Memory B cell (primary cell): ENCODE measurements at places on chromosomes 1 and 21.

- no peak for DNase-seq
Measured at GRCh38 chr1:210239349-210240111, 6.9 kb downstream of the SERTAD4 start.

DNA sequence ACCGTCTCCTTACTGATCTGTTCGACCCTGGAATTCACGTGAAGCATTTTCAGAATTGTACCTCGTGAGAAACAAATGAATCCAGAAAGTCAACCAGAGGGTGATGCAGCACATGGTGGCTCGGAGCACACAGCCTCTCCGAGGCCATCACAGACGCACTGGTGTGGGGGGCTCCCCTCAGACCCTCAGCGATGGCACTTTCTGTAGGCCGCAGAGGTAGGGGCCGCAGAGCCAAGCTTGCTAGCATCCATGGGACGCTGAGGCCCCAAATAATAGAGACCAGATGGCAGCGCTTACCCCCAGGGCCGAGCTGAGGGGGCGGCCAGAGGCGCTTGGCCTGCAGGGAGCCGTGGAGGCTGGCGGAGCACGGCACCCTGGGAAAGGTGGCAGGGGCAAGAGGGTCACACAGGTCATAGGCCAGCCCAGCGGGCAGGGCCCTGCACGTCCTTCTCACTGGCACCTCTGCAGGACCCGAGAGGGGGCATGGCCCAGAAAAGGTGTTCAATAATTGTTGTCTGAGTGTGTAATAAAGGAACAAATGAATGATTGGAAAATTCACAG, 28.1 kb upstream of the COL6A2 start:
- no peak for DNase-seq

- no peak for DNase-seq
Measured at GRCh38 chr1:11374748-11375110, 101.7 kb downstream of the UBIAD1 start.

GRCh38 chr1:100440075-100440809, 87.9 kb downstream of the CDC14A start:
- no peak for DNase-seq

GRCh38 chr1:53272349-53272748, 34.0 kb upstream of the MAGOH start:
- no peak for DNase-seq

DNA sequence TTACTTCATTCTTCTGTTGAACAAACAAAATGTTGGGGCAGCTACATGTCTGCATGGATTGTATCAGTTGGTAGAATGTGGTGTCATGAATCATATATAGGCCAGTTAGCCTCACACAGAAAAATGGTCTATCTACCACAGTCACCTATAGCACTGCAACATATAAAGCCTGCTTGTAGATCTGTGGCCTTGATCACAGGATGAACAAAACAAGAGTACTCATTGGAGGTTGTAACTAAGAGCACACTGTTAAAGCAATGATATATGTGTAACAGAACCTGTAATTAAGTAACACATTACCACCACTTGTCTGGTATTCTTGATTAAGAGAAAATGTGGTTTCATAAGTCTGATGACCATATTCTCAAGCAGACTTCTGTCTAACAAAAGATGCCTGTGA, 167.3 kb upstream of the SGIP1 start:
- DNase-seq, result no peak

DNA sequence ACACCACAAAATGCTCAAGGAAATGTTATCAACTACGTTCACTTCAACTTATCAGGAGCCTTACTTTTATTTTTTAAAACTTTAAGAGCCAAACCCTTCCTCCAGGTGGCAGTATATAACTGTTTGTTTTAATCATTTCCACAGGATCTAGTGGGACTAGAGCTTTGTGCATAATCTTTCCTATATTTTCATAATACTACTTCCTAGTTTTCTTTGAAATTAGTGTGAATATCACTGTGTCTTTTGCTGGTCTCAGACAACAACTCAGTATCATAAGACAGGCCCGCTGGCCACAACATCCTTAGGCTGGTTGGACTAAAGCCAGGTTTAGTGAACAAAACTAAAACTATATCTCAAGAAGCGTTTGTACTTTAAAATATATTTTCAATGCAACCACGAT, 145.5 kb downstream of the TIAM1 start:
- DNase-seq, result no peak

GRCh38 chr1:23651069-23651808, 40.4 kb upstream of the RPL11 start:
- DNase-seq, result no peak

DNA sequence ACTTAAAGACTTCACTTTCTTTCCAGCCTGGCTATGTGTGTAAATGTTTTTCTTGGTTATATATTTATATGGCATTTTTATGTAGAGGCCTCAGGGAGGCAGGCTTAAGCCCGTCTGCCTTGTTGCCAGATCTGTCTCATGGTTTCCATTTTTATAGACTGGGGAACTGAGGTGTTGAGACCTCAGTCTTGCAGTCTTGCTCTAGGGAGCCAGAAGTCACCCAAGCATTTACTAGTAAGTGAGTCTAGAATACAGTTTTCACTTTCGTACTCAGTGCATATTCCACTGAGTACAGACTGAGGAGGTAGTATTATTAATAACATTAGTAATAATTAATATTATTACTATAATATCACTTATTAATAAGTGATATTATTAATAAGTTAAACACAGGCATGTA, 161.4 kb downstream of the UCK2 start:
- no peak for DNase-seq

- no peak for DNase-seq
Measured at GRCh38 chr1:192809307-192810252, 741 bp downstream of the RGS2 start.

DNA sequence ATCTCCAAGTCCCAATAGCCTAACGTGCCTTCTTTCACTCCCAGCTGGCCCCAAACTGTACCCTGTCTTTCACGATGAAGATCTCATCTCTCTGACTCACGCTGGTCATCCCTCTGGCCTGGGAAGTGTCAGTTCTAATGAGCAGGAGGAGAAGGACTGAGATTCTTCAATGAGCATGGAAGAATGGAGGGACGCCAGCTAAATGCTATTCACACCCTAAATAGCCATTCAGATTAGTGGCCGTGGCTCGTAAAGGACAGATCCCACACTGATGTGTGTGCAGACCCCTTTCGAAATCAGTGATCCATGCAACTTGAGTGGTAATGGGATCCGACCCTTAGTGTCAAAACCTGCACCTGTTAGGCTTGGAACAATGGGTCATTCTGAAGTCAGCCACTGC, 75.9 kb upstream of the SMYD2 start:
- no peak for DNase-seq

- no peak for DNase-seq
Measured at GRCh38 chr1:91643431-91643830, 142.8 kb downstream of the CDC7 start.

DNA sequence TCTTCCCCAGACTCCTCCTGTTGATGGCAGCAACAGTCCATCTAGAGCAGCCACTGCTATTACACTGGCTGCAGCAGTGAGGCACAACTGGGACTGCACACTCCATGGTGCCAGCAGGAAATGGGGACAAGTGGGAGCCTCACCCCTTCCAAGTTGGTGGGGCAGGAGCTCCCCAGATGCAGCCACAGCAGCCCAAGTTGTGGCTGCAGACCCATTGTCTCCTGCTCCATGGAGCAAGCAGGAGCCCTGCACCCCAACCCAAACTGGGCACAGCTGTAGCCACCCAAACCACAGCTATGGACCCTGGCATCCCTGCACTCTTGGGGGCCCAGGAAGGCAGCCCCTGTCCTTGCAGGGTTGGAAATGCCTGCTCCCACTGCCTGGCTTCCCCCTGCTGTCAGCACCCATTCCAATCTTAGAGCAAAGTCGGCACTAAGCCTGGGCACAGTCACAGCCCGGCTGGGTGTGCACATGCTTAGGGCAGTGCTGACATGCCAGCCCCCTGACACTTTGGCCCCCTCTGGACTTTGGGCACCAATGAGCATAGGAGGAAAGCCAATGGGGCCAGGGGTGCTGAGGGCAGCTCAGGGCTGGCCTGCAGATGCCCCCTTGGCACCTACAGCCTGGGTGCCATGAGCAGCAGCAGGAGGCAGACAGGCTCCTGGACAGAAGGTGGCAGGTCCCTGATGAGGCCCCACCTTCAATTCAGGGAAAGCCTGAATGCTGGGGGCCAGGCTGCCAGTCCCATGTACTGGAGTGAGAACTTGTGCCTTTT, 44.0 kb downstream of the MATN1 start:
- no peak for DNase-seq

- no peak for DNase-seq
Measured at GRCh38 chr1:16126743-16127515, 28.9 kb downstream of the EPHA2 start.

DNA sequence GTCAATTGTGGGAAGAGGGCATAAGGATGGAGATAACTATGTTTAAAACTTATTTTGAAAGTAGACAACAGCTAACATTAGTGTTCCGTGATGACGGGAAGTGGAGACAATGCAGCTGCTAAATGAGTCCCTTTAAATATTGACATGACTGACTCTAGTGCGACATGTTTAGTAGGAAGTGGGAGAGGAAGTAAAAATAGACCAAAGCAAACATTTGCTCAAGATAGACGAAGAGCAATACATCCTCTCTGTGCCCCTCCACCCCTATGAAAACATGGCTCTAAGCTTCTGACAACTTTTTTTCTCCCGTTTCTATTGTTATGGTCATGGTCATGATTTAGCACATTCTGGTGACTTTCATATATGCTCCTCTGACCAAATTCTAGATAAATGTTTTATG, 60.0 kb upstream of the HMCN1 start:
- peak; percentile 11 for DNase-seq

DNA sequence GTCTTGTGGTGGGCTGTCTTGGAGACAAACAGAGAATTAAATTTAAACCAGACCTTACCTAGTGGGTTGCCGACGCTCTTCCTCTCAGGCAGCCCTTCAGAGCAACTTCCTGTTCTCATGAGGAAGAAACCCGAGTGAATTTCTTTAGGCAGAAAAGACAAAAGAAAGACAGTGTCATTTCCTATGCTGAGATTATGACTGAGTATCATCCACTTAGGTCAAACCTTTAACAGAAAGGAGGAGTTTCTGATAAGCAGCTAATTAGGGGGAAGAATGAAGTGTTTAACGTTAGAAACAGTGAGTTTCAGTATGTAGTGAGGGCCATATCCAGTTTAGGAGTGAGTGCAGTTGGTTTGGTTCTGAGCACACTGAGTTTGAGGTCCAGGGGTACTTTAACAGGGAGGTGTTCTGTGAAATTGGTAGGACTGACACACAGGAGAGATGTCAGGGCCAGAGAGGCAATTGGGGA, 38.7 kb downstream of the FASLG start:
- DNase-seq, result no peak

DNA sequence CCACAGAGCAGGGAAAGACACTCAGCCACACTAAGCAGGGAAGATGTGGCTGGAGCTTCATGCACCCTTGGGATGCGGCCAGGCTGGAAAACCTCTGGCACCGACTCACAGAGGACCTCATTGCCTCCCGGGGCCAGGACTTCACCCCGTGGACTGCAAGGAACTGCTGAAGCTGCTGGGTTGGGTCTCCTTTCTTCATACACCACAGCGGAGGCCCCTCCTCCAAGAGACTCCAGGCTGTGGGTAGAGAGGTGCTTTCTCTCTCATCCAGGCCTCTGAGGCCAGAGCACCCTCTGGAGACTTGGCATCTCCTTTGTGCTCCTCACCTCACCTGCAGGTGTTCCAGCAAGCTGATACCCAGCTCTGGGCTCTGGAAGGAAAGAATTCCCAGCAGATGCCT, 76.0 kb upstream of the EDN2 start:
- no peak for DNase-seq

- no peak for DNase-seq
Measured at GRCh38 chr1:219660666-219661463, 48.0 kb upstream of the ZC3H11B start.

DNA sequence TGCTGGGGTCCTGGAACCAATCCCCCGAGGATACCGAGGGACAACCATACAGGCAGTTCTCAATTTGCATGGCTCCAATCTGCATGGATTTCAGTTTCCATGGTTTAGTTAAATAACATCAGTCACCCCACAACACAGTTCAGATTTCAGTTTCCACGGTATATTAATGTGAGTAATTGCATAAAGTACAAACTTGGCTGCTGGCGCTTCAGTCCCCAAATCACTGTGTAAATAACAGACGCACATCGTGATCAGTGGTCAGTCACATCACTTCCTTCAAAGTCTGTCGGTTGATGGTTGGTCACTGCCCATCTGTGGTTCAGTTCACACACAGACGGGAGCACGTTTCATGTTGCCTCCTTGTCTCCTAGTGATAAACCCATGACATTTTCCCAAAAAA, 66.4 kb upstream of the LPGAT1 start:
- no peak for DNase-seq

GRCh38 chr1:47834326-47834725, 162.9 kb downstream of the TRABD2B start:
- DNase-seq, result no peak

GRCh38 chr1:168467452-168467851, 76.3 kb downstream of the XCL2 start:
- DNase-seq, result no peak

GRCh38 chr1:36963006-36963405, 71.3 kb downstream of the GRIK3 start:
- DNase-seq, result no peak
